ENCODE measurements at places on chromosomes 6 and 20.

DNA sequence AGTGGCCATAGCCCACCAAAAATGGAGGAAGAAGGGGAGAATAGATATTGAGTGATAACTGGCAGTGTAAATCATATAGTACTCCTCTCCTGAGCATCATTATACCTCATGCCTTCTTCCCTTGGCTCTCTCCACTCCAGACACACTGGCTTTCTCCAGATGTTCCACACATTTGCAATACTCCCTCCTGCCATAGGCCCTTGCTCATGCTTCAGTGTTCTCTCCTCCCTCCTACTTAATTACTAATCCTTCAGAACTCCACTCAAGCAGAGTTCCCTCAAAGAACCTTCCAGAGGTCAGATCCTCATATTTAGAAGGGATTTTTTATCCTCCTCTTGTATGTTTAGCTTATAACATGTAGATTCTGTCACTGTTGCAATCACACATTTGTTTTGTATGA, 279.5 kb upstream of the SUPT3H start:
- DNase-seq: no peak

GRCh38 chr20:51388227-51388626, 154.3 kb downstream of the NFATC2 start:
- DNase-seq: no peak

GRCh38 chr6:82365016-82365795, 1.6 kb downstream of the TPBG start:
- DNase-seq: peak; percentile 47

DNA sequence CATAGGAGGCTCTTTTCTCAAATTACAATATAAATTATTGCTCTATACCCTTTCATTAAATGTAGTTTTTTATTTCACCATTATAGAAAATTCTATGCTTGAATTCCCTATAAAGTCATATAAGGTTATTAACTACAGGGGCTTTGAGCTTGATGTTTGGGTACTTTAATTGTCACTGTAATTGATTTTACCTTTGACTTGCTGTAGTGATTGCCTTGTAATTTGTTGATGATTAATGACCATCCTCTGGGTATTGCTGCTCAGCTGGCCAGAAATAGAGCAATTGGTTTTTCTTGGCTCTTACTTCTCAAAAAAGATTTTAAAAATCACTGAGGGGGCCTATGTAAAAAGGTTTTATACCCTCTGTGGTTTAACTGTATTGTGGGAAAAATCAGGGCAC, 1186.0 kb downstream of the KHDRBS2 start:
- no peak for DNase-seq

DNA sequence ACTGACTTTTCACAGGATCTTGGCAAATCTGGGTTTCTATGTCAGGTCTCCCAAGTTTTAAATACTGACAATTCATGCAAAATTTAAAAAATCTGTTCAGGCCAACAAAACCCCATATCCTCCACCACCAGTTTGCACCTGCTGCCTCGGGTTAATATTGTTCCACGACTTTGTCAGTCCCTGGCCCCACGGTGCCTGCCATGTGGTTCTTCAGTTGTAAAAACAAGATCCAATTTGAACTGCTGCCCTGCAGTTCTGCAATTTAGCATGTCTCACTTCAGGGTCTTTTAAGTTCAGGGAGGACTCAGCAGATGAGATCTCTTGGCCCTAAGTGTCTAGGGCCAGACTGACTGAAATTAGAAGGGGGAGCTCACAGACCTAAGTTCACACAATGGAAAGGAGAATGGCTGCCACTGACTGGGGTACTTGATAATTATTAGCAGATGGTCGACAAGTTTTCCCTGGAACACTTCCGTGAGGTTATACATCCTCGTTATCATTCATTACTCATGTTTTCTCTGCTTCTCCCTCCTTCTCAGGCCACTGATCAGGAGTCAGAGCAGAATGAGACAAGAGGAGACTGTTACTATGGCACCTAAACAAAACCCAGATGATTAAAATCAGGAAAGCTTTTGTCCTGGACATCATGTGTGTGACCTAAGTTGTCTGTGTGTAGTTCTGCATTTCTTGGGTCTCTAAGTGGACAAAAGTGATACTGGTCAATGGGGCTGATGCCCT, 223.6 kb downstream of the KIF16B start:
- DNase-seq: no peak

DNA sequence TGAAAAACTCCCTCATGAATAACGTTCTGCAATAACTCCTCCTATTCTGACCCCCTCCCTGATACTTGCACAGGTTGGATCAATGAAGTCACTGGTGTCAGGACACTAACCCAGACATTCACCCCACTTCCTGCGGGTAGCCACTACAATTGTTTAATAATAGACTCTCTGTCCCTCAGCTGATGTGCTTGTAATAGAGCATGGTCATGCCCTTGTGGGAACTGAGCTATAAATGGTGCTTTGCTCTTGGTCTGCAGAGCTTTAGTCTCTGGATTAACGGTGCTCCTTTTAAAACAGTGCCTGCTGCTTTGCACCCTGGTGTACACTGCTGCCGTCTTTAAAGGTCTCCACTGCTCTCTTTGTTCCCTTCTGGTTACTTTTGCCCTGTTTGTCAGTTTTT, 127.3 kb downstream of the BACH2 start:
- no peak for DNase-seq

DNA sequence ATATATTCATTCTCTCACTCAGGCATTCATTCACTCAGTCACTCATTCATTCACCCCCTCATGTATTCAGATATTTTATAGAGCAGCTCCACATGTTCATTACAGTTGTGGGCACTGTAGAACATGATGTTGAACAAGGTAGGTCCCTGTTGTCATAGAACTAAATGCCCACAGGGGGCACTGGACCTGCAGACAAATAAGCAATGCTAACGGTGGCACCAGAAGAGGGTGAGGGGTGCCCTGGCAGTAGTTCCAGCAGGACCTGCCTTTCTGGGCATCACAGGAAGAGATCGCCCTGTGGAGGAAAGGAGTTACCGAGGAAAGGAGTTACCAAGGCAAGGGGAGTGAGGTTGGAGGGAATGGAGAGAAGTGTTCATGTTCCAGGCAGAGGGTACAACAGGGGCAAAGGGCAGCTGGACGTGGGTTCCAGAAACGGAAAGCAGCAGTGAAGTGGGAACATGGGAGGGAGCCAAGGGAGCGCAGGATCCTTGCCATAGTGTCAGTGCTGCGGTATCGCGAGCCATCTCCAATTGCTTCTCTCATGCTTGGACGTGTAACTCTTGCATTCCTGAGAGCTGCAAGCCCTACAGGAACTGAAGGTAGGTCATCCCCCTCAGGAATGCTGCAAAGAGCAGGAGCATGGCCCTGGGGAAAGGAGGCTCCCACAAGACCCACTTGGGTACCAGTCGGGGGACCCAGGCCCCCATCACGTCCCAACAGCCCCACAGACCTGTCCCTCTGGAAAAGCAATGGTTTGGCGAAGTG, 128.2 kb downstream of the EDN3 start:
- DNase-seq: no peak
